ENCODE measurements at places on chromosomes 3 and 15.

DNA sequence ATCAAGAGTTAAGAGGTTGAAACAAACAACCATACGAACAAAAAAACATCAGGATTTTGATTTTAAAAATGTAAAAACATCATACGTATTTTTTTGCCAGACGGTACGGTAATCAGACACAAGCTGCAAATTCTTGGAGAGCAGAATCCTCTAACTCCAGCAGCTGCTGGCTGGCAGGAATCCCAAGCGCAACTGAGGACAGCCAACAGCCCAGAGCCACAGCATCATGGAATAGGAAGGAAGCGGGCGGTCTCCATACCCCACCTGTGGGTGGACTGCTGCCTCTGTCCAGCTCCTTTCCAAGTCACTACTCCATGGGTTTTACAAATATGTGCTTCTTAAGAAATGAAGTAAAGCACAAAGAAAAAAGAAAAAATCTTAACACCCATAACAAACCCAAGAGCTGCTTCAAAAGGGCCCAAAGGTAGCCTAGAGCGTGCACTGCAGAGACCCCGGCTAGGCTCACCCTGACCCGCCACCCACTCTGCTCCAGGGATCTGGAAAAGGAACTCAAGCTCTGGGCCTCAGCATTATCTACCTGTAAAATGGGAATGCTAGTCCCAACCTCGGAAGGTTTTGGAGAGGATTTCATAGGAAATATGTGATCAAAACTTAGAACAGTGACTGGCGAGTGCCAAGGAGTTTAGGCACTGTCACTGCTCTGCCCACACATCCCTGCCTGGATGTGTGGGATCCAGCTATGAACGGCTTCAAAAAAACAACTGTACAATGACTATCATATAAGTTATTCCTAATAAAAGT, 33.4 kb downstream of the ZXDC start:
- DNase-seq = no peak

DNA sequence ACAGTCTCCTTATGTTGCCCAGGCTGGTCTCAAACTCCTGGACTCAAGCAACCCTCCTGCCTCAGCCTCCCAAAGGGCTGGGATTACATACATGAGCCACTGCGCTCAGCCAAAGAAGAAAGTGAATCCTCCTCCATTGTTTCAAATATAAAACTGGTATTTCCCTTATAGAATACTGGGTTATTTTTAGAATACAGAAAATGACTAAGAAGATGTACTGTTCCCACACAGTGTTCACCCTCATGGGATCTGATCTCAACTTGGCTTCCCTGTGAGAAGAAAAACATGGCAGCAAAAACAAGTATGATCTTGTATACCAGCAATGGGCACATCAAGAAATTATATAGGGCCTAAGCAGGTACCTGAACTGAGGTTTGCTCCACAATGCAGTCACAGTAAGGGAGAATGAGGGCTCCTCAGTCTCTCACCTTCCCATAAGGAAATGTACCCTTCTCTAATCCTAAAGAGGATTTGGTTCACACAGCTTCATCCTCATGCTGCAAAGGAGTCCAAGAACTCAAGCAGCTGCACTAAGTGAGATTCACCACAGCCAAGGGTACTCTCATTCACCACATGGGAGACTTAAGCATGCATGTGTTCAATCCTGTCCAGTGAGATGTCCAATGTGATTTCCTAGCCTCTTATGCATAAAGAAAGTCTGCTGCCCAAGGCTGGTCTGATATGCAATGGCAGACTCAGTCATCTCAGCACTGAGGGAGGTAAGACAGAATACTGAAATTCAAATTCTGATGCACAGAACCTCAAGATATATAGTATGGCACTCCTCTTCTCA, 25.8 kb downstream of the USP4 start:
- DNase-seq = no peak

GRCh38 chr3:171183042-171183441, 156.5 kb upstream of the SLC2A2 start:
- DNase-seq = no peak

DNA sequence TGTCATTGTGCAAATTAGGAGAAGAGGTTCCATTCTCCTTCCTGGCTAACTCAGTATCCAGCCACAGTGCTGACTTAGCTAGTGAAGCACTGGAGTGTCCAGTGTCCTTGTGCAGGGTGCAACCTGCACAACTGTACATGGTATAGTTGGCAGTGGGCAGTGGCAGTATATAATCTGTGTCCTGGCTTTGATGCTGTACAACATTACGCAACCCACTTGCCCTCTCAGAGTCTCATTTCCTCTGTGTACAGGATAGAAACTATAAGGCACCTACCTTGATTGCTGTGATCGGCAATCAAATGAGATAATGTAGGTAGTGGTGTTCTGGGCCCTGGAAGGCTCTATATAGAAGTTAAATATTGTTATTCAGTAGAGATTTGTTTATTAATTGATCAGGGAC, 333.6 kb downstream of the CLSTN2 start:
- DNase-seq = no peak

DNA sequence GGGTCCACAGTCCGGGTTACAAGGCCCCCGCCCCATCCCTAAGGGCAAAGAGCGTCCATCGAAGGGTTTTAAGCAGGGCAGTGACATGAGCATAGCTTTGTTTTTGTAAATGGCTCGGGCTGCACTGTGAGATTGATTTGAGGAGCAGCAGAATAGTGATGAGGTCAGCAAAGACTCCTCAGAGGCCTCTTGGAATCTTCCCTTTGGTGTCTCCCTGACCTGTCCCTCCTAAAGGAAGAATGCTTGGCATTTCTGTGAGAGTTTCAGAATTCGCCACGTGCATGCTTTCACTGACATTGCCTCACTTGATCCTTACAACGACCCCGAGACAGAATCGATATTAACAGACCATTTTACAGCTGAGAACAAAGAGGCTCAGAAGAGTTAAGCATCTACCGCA, 20.3 kb downstream of the LAMP3 start:
- no peak for DNase-seq

DNA sequence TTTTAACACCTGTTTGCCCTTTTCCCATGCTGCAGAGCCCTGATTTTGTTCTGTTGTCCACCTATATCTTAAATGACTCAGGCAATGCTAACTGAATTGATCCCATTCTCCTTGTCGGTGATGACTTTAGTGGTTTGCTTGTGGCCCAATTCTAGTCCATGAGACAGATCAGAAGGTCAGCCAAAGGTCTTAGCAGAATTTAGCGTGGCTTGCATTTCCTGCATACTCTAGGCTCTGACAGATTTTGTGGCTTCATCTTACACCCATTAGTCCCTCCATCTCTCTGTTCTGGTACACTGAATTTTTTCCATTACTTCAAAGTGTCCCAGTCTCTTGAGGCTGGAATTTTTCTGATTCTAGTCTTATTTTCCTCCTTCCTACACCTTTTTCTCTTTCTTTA, 161.9 kb downstream of the STAC start:
- no peak for DNase-seq

DNA sequence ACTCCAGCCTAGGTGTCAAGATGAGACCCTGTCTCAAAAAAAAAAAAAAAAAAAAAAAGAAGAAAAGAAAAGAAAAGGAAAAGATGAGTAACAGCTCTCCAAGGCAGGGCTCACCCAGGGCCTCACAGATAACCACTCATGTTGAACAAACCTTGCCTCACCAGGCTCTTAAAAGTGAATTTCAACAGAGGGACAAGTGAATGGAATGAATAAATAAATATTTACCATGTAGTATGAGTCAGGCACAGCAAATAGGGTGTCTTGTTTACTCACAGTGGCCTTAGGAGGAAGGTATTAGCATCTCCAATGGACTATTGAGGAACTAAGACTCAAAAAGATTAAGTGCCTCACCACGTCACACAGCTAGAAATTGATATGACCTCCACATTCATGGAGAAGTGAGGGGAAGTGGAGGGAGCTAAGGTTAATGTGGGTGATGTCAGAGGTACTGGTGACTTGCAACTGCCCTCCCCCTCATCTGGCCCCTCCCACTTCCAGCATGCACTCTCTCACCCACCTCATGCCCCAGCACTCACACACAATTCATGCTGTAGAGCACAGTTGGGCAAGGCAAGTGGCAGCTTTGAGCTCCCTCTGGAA, 255.5 kb downstream of the UACA start:
- no peak for DNase-seq
